ENCODE measurements at places on chromosomes 2 and 18. TPM values are rescaled to one million over a fixed set of nuclear protein-coding genes. Genes with fewer than 3 reads are reported as not detected.

The CROCC2 gene
- total RNA-seq = 1.6 TPM

DNA sequence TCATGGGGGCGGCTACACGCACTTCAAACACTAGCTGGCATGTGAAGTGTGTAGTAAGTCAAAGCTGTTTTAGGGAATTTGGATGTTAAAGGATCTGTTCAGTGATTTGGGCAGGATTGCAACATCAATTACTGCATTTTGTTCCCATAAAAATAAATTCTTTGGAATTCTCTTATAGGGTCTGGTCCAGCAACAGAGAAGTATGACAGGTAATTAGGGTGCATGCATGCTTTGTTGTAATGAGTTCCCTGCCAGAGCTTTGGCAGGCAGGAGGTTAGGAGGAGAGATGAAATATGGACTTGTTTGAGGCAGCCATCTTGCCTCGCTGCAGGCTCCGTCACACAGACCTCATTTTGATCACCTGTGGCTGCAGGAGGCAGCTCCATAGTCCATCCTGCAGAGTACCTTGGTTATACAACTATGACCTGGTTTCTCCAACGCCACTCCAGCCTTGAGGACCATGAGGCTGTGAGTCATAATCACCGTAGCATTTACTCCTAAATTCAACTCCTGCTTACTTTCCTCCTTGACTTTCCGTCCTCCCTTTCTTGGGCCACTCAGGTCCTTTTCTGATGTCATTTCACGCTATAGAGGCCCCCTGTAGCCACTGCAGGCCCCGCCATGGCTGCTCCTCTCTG, 26.5 kb upstream of the EML4 start:
- no peaks in the 10 kb centered on the region for H3K36me3 ChIP-seq
- no peak for DNase-seq
- H3K27ac ChIP-seq = no peak overlapping the region

The IL36RN gene
- not detected for total RNA-seq

The STARD6 gene
- total RNA-seq = not detected
